ENCODE measurements at places on chromosomes 1 and 21.

DNA sequence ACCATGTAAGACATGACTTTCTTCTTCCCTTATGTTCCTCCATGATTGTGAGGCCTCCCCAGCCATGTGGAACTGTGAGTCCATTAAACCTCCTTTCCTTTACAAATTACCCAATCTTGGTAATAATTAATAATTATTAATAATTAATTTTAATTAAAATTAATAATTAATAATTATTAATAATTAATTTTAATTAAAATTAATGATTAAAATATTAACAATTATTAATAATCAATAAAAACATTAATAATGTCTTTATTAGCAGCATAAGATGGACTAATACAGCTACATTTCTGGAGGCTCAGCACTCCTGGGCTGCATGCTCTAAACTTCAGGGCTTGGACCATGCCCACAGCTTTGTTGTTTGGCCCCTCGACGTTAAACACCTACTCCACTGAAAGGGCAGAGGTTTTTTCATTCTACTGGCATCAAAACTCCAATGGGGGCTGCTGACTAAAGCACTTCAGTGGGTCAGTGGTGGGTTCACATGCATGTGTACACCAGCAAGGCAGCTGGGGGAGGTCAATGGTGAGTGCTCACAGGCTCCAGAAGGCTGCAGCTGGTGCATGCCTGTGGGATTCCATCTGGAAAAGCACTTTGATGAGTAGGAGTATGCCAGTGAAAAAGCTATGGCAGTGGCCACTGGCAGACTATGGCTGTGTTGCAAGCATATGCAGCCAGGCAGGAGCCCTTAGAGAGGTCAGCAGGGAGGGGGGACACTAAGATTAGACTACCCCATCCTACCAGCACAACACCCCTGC, 561.3 kb downstream of the NCAM2 start:
- DNase-seq, result no peak

DNA sequence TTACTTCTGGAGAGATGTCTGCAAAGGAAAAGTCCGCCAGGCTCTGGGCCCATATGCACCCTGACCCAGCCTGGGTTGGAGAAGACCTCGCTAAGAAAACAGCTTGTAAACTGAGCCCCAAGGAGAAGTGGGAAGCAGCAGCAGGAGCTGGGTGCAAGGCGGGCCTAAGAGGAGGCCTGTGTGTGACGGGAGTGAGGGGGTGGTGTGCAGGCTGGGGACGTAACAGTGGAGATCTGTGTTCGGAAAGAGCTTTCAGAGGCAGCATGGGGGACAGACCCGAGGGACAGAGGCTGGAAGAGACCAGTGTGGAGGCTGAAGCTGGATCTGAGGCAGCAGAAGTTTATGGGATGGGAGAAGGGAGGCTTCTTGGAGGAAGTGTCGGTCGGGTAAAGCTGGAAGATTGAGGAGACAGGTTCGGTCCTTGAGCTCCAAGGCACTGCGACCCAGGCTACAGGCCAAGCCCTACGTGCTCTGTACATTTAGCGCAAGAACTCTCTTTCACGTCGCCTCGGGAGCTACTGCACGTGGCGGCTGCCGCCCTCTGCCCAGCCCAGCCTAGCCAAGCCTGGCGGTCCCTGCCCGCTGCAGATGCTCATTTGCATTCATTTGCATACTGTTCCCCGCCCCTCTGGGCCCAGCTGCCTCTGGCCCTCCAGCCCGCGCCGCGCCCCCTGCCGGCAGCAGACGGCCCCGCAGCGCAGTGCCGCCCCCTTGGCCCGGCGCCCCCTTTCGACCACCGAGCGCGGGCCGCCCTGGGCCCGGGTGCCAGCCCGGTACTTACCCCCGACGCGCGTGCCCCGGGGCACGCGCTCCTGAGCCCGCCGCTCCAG, 6.3 kb downstream of the HPCA start:
- DNase-seq, result no peak

DNA sequence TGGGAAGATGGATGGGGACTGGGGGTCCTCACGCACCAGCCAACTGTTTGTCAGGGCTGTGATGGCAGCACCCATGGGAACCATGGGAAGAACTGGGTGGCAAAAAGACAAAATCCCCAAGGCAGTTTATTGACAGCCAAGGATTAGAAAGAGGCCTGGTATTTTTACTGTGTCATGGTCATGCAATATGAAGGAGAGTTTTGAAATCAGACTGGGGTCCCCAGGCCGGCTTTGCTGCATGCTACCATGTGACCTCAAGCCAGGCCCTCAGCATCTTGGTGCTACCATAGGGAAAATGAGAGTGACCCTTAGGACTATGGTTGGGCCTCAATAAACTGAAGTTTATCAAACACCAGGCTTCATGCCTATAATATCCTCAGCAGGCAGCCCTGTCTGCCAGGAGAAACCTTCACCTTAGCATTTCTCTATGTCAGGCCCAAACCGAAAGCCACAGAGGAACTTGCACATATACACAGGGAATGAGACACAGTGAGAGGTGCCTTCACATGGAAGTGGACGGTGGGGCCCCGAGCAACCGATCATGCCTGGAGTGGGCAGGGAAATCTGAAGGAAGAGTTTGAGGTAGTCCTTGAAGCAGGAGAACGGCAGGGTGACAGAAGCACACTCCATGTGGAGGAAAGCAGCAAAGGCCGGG, 203.2 kb downstream of the HIVEP3 start:
- DNase-seq, result no peak

DNA sequence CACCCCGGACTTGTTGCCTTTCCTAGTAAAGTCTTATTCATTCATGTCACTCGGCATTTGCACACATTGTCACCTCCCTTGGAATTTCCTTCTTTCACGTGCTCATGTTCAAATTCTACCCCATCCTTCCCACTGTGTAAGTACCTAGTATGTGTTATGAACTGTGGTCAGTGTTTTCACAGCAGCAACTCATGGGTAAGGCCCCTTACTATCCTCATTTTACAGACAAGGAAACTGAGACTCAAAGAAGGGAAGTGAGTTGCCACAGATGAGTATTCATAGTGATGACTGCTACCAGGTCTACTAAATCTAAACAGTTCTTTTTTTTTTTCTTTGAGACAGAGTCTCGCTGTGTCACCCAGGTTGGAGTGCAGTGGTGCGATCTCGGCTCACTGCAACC, 10.5 kb downstream of the CITED4 start:
- DNase-seq, result no peak

GRCh38 chr1:818618-819291, 105.0 kb upstream of the SAMD11 start:
- DNase-seq, result no peak

DNA sequence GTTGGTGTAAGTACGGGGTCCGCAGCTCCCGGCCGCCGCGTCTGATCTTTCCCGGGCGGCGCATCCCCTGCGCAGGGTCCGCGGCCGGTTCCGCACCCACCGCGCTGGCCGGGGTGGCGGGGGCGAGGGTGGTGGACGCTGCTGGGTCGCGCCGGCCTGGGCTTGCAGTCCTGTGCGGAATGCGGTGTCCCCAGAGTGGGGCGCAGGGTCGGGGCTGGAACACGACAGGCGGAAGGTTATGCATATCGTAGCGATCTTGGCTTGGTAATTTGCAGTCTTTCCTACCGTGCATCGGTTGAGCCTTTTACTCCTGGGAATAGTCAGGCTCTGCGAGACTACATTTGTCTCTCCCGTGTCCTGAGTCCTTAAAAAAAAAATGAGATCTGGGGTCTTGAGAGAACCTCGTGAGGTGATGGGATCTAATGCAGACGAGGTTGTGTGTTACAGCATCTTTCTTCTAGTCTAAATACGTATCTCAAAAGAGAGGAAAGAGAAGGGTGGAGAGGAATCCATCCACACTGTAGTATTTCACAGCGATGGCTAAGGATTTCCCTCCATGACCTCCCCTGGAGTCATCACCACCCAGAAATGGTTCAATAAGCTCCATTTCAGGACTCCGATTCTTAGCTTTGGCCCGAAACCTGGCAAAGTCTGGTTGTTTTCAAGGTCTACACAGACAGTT, 572 bp downstream of the ATP1B1 start:
- DNase-seq, result peak; percentile 27
